ENCODE measurements at places on chromosomes 16 and 17. TPM values are rescaled to one million over a fixed set of nuclear protein-coding genes. Genes with fewer than 3 reads are reported as not detected.

SYT17 gene
- 8.2 TPM for total RNA-seq

MYO1D gene
- total RNA-seq = 52.6 TPM

DNA sequence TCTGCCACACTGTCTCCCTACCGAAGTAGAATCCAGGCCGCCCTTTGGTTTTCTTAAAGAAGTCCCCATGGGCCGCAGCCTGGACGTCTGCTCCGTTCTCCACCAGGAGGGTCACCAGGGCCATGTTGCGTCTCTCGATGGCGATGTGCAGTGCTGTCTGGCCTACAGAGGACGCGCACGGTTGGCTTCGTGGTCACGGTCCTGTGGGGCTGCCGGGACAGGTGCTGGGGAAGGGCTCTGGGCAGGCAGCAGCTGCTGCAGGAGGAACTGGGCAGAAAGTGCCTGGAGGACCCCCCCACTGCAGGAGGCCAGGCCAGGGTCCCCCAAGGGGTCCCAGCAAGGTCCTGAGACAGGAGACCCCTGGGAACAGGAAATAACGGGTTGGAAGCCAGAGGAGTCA lies 19.0 kb downstream of the TRPV1 start:
- no peak for DNase-seq

- no peak for DNase-seq
These were observed 70.2 kb downstream of the MRM3 start for GRCh38 chr17:852349-852748.

MRPL10 gene
- total RNA-seq = 6.9 TPM

- DNase-seq = no peak
These were observed 4.8 kb downstream of the LHX1 start for GRCh38 chr17:36942019-36942599.

OTOP3 gene
- total RNA-seq = not detected

DNA sequence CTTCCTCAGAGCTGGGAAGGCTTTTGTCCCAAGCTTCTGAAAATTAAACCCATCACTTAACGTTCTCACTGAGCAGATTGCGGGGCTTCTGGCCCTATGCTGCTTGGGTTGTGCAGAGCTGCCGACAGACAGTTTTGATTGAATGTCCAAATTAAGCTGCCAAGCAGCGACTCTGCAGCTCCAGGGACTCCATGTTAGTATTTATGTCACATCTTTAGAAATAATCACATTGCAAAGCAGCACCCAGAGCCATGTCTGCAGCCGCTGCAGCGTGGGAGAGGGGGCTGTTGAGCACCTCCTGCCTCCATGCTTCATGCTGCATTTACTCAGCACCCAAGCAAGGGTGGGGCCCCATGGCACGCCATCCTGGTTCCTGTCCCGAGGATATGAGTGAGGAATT lies 178.2 kb upstream of the CACNG3 start:
- DNase-seq = no peak

- no peak for DNase-seq
These were observed 25.1 kb downstream of the NUP93 start for GRCh38 chr16:56755038-56755437.

- no peak for DNase-seq
These were observed 187.7 kb upstream of the CPHXL start for GRCh38 chr16:75913958-75914357.

- no peak for DNase-seq
These were observed 119.0 kb upstream of the LHX1 start for GRCh38 chr17:36818134-36818825.

- no peak for DNase-seq
These were observed 12.6 kb upstream of the CA10 start for GRCh38 chr17:52170963-52171572.

GRCh38 chr16:12417815-12418211 lies 385.9 kb downstream of the CPPED1 start:
- no peak for DNase-seq

MT1H gene
- not detected for total RNA-seq

KRT28 gene
- total RNA-seq = not detected

TMEM100 gene
- total RNA-seq = 3.3 TPM

DNA sequence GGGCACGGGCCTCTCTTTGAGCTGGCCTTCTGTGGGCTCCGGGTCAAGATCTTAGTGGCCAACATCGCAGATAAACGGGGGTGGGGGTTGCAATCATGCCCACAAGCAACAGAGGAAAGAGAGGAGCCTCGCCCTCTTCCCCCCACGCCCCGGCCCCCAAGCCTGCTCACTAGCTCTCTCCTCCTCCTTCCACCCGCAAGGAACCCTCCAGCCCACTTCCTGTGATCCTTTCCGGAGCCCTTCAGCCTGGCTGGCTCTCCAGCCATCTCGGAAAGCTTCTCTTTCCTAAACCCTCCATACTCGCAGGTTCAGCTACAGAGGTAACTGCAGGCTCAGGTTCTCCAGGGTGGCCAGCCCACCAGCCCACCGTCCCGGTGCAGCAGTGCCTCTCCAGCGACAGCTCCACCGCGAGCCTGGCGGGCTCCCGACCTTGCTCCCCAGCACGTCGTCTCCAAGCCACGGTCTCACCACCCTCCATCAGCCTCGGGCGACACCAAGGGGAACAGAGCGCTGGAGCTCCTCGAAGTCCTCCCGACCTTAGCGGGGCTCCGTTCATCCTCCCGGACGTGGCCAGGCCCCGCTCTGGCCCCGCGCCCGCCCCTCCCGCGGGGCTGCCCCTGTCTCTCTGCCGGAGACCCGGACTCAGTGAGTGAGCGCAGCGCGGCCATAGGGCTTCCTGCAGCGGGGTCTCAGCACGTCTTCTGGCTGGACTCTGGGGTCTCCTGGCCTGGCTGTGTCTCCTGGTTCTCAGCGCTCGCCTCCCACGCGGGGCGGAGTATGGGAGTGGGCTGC lies 12.9 kb upstream of the ODF4 start:
- no peak for DNase-seq

DNA sequence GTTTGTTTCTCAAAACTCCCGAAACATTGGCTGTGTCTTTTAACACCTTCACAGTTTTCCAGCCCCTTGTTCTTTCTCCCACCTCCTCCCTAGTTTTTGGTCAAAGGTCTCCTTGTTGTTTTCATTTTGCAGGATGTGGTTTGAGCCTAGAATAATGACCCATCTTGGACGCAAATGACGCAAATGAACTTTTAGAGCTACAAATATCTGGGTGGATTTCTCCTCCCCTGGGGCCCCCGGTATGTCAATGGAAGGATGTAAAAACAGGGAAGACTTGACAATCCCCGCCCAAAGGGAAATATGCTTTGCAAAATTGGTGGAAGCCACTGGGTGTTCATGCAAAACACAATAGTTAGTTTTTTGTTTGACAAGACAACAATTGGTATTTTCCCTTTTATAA lies 236.0 kb upstream of the IRX3 start:
- no peak for DNase-seq

- DNase-seq = no peak
These were observed 7.5 kb upstream of the NFATC2IP start for GRCh38 chr16:28943281-28943680.

- peak; percentile 56 for DNase-seq
These were observed 59.8 kb upstream of the RPH3AL start for GRCh38 chr17:412211-413015.

IL17C gene
- total RNA-seq = not detected

LIG3 gene
- 26.5 TPM for total RNA-seq

GRCh38 chr16:65095906-65096305 lies 26.0 kb downstream of the CDH11 start:
- DNase-seq = no peak

PRCD gene
- total RNA-seq = 2.4 TPM

DNA sequence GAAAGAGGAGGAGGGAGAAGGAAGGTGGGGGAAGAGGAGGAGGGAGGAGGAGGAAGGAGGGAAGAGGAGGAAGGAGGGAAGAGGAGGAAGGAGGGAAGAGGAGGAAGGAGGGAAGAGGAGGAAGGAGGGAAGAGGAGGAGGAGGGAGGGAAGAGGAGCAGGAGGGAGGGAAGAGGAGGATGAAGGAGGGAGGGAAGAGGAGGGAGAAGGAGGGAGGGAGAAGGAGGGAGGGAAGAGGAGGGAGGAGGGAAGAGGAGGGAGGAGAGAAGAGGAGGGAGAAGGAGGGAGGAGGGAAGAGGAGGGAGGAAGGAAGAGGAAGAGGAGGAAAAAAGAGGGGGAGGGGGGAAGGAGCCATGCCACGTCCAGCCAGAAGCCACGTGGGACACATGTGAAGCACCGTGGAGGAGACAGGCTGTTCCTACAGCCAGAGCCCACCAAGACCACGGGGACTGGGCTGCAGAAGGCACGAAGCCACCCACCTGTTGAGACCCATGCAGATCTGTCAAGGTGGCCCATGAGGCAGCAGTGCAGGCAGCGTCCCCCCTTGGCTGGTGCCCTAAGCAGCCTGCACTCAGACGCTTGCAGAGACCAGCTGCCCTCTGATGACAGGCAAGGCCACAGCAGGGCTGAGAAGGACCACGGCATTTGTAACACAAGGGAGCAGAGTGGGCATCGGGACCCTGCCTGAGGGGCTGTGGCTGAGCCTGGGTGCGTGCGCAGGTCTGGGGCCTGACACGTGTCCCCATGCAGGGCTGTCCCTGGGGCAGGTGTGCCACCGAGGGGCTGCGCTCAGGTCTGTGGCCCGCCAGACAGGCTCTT lies 10.3 kb downstream of the NDUFAF8 start:
- DNase-seq = no peak

DNA sequence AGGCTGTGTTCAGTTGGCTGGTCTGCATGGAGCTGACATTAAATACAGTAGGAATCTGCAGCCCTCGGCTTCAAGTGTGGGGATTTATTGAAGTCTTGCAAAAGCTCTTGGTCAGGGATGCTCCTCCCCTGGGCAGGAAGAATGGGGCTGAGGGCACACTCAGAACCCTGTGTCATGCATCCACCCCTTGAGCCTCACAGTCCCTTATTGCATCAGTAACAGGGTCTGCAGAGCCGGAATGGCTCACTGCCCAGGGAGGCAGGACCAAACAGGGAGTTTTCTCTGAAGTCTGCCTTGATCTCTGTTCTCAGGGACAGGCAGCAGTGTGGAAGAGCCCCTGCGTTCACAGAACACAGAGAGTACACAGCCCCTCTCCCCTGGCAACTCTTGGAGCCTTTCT lies 216.8 kb downstream of the ENGASE start:
- no peak for DNase-seq

DNA sequence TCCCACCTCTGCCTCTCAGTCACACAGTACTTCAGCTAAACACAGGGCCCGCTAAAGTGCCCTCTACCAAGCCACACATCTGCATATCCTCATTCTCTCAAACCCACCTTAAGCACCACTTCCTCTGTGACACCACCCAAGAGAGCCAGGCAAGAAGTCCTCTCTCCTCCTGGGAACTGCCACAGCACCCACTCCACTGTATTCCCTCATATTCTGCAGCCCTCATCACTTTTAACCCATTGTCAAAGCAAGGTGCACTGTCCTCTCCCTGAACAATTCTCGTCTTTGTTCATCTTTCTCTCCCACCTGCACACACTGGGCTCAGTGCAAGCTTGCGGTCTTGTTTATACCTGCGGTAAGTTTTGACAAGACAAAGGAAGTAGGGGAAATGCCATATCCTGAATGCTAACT lies 13.6 kb downstream of the CHD9 start:
- no peak for DNase-seq

DNA sequence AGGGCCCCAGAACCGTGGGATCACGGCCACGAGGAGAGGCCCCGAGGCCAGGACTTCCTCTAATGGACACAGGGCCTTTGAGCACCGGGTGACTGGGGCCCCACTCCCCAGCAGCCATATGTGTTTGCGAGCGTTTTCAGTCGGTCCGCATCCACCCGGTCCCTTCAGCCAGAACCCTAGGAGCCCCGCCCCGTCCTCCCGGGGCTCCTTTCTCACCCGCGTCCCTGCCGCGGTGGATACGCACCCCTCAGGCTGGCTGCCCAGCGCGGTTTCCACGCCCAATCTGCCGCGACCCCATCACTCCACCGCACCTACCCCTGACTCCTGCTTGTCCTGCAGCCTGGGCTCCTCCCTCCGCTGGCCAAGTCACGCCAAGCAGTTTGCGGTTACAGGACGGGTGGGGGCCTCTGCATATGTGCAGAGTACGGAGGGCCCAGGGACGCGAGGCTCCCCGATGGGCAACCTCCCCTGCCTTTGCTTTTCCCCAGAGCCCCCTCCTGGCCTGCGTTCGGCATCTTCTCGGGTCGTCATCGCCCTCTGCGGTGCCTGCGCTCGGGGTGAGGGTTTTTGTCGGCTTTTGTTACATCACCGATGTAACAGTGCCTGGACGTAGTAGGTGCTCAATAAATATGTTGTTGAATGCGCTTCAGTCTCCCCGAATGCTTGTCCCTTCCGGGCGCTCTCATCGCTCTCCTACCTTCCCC lies 1.0 kb upstream of the TTYH2 start:
- no peak for DNase-seq

DNA sequence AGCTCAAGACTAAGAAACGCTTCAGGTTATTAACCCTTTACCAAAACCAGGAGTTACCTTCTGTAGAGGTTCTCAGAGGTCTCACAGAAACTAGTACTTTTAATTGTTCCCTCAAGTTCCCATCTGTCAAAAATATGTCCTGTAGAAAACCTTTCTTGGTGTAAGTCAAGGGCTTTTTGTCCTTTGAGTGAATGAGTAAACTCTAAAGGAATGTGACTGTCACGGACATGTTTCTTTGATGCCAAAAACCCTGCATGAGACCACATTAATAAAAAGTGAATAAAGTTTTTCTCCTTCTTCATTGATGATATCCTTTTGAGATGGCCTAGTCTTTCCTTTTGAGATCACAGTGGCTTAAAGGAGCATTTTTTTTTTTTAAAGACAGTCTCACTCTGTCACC lies 102.9 kb downstream of the NLK start:
- no peak for DNase-seq

Measured in frontal cortex (tissue), 4 donors.